Pulmonary artery endothelial cell (primary cell): ENCODE measurements at places on chromosomes 12 and 14. TPM values are rescaled to one million over a fixed set of nuclear protein-coding genes. Genes with fewer than 3 reads are reported as not detected.

DNA sequence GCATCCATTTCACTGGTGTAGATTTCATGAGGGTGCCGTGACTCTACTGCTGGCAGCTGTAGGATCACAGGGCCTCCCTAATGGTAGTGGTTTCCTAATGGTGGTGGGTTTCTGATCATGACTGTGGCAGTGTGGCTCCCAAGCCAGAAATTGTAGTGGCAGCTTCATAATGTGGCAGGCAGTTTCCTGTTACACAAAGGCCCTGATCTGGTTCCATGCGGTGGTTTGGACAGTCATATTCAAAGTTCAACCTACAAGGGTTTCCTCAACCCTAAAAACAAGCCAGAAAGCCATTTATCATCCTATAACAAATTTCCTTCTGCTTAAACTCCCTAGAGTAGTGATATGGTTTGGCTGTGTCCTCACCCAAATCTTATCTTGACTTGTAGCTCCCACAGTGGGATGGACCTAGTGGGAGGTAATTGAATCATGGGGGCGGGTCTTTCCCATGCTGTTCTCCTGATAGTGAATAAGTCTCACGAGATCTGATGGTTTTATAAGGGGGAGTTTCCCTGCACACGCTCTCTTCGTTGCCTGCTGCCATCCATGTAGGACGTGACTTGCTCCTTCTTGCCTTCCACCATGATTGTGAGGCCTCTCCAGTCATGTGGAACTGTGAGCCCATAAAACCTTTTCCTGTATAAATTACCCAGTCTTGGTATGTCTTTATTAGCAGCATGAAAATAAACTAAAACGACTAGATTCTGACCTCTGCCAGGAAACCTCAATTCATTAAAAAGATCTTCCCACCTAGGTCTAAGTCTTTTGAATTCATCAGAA is 257.1 kb downstream of the EFCAB11 start:
- no peak for DNase-seq

DNA sequence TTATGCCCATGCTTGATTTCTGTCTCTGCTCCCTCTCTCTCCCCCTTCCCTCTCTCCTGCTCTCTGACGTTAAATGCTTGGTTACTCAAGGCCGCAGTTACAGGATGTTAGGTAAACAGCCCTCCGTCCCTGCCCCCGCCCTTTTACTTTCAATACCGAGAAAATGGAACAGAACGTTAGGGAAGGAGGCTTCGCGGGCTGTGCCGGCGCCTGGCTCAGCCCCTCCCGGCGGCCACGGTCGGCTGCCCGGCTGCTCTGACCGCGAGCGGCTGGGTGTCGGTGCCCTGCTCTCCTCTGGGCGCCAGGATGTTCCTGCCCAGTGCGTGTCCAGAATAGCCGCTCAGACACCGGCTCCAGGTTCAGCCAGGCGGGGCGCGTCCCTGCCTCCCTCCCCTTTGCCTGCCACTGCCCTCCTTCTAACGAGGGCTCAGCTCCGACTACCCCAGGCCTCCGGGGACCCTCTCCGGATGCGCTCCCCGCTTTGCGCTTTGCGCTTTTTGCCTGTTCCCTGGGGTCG is 166.1 kb downstream of the ADCK1 start:
- no peak for DNase-seq

DNA sequence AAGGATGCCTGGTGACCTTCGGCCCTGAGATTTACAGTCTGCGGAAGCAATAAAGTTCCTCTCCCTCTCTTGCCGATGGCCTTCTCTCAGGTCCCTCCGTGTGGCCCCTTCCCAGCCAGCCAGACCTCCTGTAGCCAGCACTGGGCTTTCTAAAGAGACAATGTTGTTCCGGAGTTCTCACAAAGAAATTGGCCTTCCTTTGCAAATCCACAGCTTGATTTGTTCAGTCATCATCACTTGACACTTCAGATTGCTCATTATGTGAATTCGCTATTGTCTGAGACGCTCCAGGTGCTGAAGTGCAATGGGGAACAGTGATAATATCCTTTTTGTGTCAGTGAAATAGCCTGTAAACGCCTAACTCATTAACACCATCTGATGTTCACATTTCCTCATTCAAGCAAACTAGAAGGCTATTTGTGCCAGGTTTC is 43.7 kb upstream of the GPHB5 start:
- DNase-seq: no peak

DNA sequence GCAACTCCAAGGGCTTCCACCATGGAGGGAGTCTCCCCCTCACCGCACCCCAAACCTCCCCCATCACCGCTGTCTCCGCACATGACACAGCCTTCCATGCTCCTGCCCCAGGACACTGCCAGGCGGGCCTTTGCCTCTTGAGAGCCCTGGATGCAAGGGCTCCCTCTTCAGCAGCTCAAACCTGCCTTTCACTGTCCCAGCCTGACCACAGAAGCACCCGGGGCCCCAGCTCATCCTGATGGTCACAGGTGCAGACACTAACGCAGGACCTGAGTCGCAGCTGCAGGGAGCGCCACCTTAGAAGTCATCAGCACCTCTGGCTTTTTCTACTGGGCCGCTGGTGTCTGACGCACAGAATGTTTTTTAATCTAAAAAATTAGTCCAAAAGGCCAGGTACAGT is 54.0 kb downstream of the SYNE3 start:
- no peak for DNase-seq

DNA sequence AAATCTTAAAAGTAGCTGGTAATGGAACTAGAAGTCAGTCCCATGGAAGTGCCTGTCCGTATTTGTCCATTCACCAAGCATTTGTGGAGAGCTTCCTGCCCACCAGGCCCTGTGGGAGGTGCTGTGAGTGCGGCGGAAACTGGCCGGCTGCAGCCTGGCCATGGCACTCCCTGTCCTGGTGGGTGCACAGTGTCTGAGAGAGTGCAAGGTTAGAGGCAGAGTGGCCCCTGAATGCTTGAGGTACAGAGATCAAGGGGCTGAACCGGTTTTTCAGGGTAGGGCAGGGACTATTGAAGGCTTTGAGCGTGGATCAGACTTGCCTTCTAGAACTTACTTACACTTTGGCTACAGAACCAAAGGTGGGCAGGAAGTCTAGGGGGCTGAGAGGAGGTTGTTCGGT is 92.9 kb downstream of the ESR2 start:
- no peak for DNase-seq

- DNase-seq: no peak
These were observed 870.6 kb downstream of the NRXN3 start for GRCh38 chr14:79040790-79041189.

DNA sequence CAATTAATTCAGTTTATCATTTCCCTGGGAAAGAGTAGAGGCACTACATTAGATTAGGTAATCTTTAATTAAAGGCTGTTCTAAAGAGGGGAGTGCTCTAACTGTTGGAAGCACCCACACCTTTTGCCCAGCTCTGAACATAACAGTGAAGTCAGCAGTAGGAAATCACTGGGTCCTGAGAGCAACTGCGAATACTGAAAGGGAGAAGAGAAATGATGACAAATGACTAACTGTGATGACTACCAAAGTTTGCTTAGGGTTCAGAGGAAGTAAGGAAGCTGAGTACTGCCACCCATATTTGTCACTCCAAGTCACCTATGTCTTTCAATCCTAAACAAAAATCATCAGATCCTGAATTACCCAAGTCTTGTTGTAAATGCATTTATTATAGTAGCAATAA is 140.6 kb downstream of the EPS8 start:
- no peak for DNase-seq

DNA sequence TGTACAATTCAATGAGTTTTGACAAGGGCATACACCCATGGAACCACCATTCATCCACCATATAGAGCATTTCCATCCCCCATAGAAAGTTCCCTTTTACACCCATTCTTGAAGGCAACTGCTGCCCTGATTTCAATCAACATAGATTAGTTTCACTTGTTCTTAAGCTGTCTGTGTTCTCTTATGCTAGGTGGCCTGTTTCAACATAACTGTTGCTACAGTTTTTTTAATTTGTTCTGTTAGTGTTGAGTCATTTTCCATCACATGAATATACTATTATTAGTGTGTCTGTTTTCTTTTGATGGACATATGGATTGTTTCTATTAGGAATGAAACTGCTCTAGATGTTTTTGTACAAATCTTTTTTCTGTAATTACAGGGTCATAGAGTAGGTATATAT is 123.4 kb downstream of the PTPRQ start:
- no peak for DNase-seq

GRCh38 chr12:58491306-58491705 is 429.0 kb downstream of the LRIG3 start:
- DNase-seq: no peak

DNA sequence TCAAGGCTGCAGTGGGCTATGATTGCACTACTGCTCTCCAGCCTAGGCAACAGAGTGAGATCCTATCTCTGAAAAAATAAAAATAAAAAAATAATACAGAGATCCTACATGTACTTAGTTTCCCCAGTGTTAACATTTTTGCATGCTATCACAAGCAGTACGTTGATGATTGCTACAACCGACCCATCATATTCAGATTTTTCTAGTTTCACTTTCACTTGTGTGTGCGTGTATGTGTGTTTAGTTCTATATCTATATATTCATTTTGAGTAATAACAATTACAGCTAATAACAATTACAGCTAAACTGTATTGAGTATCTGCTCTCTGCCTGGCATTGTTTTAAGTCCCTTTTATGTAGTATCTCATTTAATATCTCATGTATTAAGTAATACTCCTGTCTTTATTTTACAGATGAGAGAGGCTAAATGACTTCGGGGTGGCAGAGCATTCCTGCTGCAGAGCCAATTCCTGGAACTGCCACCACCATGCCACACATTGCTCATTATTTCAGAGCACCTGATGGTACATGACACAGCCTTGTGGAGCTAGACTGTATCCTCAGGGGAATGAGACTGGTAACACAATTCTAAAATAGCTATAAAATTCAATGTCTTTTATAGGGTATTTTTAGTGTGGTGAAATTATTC is 153.1 kb downstream of the BCAT1 start:
- no peak for DNase-seq

- no peak for DNase-seq
These were observed 106.7 kb downstream of the CRADD start for GRCh38 chr12:93783832-93784231.

DNA sequence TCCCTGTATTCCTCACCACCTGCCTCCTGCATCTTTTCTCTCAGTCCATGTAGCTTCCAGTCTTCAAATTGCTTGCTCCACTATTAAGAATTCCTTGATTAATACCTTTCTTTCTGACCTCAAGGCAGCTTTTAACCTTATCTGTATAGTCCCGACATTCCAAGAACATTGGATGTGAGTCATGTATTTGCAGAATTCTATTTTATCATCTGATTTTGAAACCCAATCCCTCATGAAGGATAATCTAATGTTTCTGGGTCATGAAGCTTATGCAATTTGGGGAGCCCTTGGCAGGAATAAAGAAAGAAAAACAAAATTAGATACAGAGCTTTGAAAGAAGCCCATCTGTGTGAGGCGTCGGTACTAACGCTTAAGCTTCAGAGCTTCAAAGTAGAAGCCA is 63.4 kb upstream of the CCND2 start:
- no peak for DNase-seq

DNA sequence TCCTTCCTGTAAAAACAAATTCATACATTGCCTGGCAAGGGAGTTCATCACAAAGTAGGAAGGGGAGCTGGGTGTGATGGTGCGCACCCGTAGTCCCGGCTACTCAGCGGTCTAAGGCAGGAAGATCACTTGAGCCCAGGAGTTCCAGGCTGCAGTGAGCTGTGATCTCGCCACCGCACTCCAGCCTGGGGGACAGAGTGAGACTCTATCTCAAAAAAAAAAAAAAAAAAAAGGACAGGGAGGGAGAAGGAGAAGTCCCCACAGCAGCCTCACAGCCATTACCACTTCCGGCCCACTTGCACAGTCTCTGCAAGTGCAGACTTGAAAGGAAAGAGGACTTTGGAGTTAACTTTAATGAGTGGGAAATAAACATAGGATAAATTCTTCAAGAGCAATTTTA is 121.0 kb downstream of the FBXL14 start:
- DNase-seq: no peak

DNA sequence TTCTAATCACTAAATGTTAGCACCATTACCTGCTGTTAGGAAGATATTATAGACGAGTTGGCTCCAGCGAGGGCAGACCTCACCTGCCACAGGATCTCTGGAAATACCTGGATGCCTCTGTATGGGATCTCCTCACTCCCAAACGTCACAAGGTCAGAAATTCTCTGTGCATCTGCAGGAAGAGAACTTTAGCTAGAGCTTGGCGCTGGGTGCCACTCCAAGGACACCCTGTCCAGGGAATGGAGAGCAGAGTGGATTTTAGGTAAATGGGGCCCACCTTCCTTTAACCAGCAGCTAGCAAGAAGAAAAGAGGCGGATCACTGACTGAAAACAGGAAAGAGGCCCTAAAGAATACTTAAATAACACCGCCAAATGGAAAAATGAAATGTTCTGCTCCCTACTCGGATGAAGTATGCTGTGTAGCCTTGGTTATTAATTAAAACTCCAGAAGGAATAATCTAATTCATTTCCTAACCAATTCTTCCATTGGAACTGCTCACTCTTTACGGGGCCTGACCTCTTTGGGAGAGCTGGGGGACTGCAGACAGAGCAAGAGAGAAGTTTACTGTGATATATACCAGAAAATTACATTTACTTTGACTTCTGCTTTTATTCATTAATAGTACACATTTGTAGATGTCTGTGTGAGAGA is 4.2 kb upstream of the FOXG1 start:
- no peak for DNase-seq

GRCh38 chr12:47824635-47825034 is 4.9 kb upstream of the HDAC7 start:
- DNase-seq: no peak

DNA sequence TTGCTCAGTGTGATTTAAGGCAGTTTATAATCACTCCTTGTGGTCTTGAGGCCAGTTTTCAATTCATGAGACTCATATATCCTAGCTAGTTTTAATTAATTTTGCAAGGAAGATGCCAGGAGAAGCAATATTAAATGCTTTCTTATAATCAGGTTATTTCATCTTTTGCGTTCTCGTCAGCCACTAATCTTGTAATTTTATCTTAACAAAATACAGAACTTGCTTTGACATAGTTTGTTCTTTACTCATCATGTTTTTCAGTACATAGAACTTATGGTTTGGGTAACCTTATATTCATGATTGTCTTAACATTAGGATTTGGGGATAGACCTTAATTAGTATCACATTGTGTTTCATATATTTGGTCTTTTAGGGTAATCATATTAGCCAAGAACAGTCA is 76.0 kb downstream of the LIN52 start:
- DNase-seq: no peak

GDF3 gene
- total RNA-seq: 0.13 TPM in 1 of 2 replicates, not detected in the other

SLC2A13 gene
- total RNA-seq: 3.4 and 6.3 TPM in 2 replicates

GTF2H3 gene
- 34.0 and 39.3 TPM in 2 replicates for total RNA-seq

SLC25A3 gene
- total RNA-seq: 665 and 765 TPM in 2 replicates

GPD1 gene
- total RNA-seq: not detected in 2 replicates

TMTC2 gene
- total RNA-seq: 3.6 and 10.1 TPM in 2 replicates

NUAK1 gene
- total RNA-seq: 32.6 and 68.6 TPM in 2 replicates

PRR4 gene
- total RNA-seq: 0.21 and 0.46 TPM in 2 replicates

LRFN5 gene
- 0.14 TPM in 1 of 2 replicates, not detected in the other for total RNA-seq
